A549 treated with DMSO at 1 μM for 4 hours (cell line): ENCODE measurements at places on chromosomes 6 and 20. TPM values are rescaled to one million over a fixed set of nuclear protein-coding genes. Genes with fewer than 3 reads are reported as not detected.

The FERMT1 gene
- total RNA-seq, result 18.0 to 23.1 TPM (median 18.5 TPM) in 5 replicates

The SLC17A2 gene
- total RNA-seq, result not detected in 5 replicates

The TINAG gene
- total RNA-seq, result not detected in 5 replicates

The OXT gene
- not detected in 5 replicates for total RNA-seq

The CGA gene
- 0.19 to 0.20 TPM (median 0.19 TPM) in 3 of 5 replicates, not detected in the others for total RNA-seq

The DYNLRB1 gene
- 215 to 238 TPM (median 224 TPM) in 5 replicates for total RNA-seq

The RALGAPA2 gene
- 1.2 to 2.3 TPM (median 2.0 TPM) in 5 replicates for total RNA-seq

The HUS1B gene
- 0.09 to 0.41 TPM (median 0.25 TPM) in 4 of 5 replicates, not detected in the other for total RNA-seq

The COL12A1 gene
- total RNA-seq, result 5.0 to 7.4 TPM (median 6.6 TPM) in 5 replicates

The ANKRD60 gene
- total RNA-seq, result not detected in 5 replicates

The LY6G6F gene
- not detected in 5 replicates for total RNA-seq

The FAM184A gene
- total RNA-seq, result 0.07 TPM in 1 of 5 replicates, not detected in the others

The POLR1H gene
- total RNA-seq, result 30.4 to 34.8 TPM (median 33.1 TPM) in 5 replicates

The ELOVL4 gene
- 1.3 to 2.1 TPM (median 1.8 TPM) in 5 replicates for total RNA-seq

The PTPRT gene
- total RNA-seq, result not detected in 5 replicates

The TRIM10 gene
- total RNA-seq, result not detected in 5 replicates

The CLDN20 gene
- total RNA-seq, result not detected in 5 replicates

The IER3 gene
- total RNA-seq, result 129 to 154 TPM (median 152 TPM) in 5 replicates

The CST4 gene
- not detected in 5 replicates for total RNA-seq
